ENCODE measurements at places on chromosomes 5 and 9.

GRCh38 chr5:86866036-86866435, 248.3 kb downstream of the COX7C start:
- no peak overlapping the region for H3K27ac ChIP-seq
- no peaks in the 10 kb centered on the region for H3K27me3 ChIP-seq
- no peaks in the 10 kb centered on the region for H3K36me3 ChIP-seq
- H3K4me1 ChIP-seq = no peaks in the 10 kb centered on the region
- DNase-seq = no peak

DNA sequence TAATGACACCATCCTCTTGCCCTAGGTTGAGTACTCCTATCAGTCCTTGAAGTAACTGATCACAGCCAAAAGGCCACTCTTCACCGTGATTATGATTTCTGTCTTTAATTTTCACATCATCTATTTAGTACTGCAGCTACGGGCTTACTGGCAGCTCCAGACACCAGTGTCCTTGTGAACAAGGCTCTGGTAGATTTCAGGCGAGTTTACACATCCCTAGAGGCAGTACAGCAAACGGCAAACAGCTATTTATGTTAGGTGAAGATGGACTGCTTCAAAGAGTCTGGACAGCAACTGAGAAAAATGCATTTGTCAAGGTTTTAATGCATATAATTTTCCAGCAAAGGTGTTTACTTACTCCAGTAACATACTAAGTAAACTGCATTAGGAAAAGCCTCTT, 396.9 kb downstream of the KDM4C start:
- H3K27me3 ChIP-seq = no peaks in the 10 kb centered on the region
- no peak overlapping the region for H3K27ac ChIP-seq
- H3K4me3 ChIP-seq = no peak overlapping the region

DNA sequence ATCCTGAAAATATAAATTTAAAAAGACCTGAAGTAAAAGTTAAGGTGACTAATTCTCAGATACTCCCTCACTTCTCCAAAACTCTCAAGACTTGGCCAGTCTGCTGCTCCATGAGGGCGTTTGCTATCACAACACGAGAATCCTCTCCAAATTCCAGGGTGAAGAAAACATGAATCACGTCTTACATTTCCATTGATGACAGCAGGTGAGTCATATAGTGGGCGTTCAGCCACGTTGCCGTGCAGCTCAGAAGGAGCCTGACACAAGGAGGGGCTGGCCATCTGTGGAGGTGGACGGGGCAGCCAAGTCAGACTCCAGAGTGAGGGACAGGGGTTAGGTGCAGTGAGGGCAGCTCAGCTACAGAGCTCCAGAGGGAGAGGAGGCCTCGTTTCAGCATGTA, 555.1 kb upstream of the ADAMTS16 start:
- H3K36me3 ChIP-seq = no peaks in the 10 kb centered on the region
- no peak overlapping the region for H3K27ac ChIP-seq
- no peak overlapping the region for H3K4me3 ChIP-seq

DNA sequence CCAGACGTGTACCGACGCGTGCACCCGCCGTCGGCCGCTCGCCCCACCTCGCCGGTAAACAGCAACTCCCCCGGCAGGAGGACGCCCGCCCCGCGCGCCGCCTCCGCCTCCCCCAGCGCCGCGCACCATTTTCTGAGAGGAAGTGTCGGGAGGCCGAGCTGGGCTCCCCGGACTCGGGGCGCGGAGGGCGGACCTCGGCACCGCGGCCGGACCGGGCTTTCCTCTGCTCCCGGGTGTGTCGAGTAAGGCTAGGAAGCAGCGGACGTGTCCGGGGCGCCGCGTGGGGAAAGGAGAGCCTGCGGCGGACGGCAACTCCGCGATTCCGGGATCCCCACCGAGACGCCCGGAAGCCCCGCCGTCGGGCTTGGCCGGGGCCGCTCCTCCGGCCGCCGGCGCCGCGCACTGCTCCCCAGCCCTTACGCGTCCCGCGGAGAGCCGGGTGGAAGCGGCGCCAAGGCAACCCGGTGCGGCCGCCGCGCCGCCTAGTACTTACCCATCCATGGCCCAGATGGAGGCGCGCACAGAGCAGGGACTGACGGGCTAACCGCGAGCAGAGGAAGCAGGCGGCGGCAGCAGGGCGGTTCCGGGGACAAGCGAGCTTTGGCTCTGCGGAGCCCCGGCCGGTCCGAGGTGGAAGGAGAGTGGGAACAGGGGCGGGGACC, at the start of gene PTBP3:
PTBP3 (minus strand) TSS at position 643 of the 662 bp plus-strand sequence. CDS start 35,754 bp downstream, outside the sequence.
- H3K4me1 ChIP-seq = peaks cover 11% of the 10 kb centered on the region
- peak within 1 kb of the TSS; percentile 95 for H3K27ac ChIP-seq
- peak within 1 kb of the TSS; percentile 86 for H3K4me3 ChIP-seq
- peak; percentile 11 for DNase-seq
- no peaks in the 10 kb centered on the region for H3K36me3 ChIP-seq

GRCh38 chr5:73104326-73104725, 16.0 kb upstream of the TMEM171 start:
- no peaks in the 10 kb centered on the region for H3K4me1 ChIP-seq
- H3K27ac ChIP-seq = no peak overlapping the region
- no peaks in the 10 kb centered on the region for H3K27me3 ChIP-seq
- no peak for DNase-seq

- peaks cover 13% of the 10 kb centered on the region for H3K4me1 ChIP-seq
- no peaks in the 10 kb centered on the region for H3K36me3 ChIP-seq
- no peaks in the 10 kb centered on the region for H3K27me3 ChIP-seq
- DNase-seq = no peak
Observed at GRCh38 chr5:42570966-42571960, 148.0 kb downstream of the GHR start.

DNA sequence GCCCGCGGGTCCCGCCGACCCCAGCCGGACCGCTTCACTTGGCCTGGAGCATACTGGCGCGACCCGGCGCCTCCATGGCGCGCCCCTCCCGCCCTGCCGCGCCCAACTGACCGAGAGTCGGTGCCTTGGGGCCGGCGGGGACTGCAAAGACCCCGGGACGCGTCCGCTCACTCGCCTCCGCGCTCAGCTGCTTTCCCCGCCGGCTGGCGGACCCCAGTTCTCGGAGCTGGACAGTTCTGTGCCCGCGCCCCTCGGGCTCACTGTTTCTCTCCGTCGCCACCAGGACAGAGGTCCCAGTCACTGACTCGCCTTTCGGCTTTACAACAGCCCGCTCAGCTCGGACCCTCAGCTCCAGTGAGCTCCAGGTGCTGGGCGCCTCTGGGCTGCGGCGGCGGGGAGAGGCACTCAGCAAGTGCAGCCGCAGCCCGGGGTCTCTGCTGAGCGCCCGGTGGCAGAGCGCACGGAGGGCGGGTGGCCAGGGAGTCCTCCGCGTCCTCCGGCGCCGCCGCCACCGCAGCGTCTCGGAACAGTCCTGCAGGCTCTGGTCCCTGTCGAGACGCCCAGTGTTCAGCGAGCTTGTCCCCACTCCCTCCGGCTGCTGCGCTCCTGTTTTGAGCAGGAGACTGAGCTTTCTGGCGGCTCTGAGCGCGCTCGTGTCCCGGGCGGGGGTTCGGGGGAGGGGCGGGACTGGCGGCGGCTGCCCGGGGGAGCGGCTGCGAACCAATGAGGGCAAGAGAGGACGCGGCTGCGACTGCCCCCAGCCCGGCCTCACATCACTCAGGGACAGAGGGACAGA, at the start of gene SMIM32:
SMIM32 (minus strand) TSS at position 637 of the 796 bp plus-strand sequence. CDS start 638 bp downstream, outside the sequence.
- H3K27ac ChIP-seq = no peak within 1 kb of the TSS
- peaks cover 11% of the 10 kb centered on the region for H3K4me1 ChIP-seq
- H3K36me3 ChIP-seq = peaks cover under 1% of the 10 kb centered on the region
- no peak for DNase-seq
- no peaks in the 10 kb centered on the region for H3K27me3 ChIP-seq
- peak within 1 kb of the TSS; percentile 58 for H3K4me3 ChIP-seq

DNA sequence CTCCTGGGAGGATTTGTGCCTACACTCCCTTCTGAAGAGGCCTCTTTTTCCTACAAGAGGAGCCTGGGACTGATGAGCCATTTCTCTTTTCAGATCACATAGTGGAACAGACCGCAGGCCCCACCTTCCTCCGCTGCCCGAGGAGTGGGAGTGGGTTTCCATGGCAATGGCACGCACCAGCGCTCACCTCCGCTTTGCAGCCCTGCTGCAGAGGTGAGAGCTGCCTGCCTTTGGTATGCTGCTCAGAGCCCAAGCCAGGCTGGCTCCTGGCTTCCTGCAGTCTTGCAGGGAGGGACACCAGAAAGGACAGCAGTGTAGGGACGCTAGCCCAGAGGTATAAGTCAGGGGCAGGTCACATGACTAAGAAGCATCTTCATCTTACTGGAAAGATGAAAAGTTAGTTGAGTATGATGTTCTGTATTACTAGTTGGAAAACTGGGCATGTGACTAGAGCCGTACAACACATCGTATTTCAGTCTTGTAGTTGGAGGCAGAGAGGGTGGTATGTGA, 12.4 kb downstream of the PTTG1 start:
- no peak overlapping the region for H3K27ac ChIP-seq
- peaks cover 4% of the 10 kb centered on the region for H3K4me1 ChIP-seq
- no peak overlapping the region for H3K4me3 ChIP-seq
- no peaks in the 10 kb centered on the region for H3K36me3 ChIP-seq

DNA sequence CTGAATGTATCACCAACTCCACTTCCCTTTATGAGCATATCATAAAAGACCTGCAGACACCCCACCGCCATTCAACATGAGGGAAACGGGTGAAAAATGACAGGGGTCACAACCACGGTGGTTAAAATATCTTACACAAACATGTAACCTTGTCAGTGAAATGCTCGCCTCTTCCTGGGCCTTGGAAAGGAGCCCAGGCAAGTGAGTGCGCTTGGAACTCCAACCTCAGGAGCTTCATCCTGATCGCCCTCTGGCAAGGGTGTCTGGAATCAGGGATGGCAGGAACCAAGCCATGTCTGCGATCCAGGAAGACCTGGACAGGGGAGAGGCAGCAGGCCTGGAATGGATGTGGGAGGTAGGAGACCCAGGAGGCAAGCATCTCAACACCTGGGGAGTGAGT, 282.7 kb downstream of the GAS1 start:
- no peak overlapping the region for H3K27ac ChIP-seq
- no peak overlapping the region for H3K4me3 ChIP-seq
- no peak for DNase-seq
- no peaks in the 10 kb centered on the region for H3K27me3 ChIP-seq

All from thoracic aorta (tissue), 2 donors.